ENCODE measurements at places on chromosomes 1 and 21. TPM values are rescaled to one million over a fixed set of nuclear protein-coding genes. Genes with fewer than 3 reads are reported as not detected.

The KCNE2 gene
- polyA plus RNA-seq = 0.16 TPM

The RXRG gene
- polyA plus RNA-seq = 1.1 TPM

The LCE3D gene
- 0.24 TPM for polyA plus RNA-seq

The CYP4A11 gene
- not detected for polyA plus RNA-seq
